Upper lobe of right lung (tissue), 1 donor: ENCODE measurements at places on chromosomes 7 and 10. TPM values are rescaled to one million over a fixed set of nuclear protein-coding genes. Genes with fewer than 3 reads are reported as not detected.

The HPSE2 gene
- total RNA-seq = 3.4 TPM

The CCL26 gene
- total RNA-seq = 1.2 TPM

The MACROH2A2 gene
- total RNA-seq = 6.5 TPM

The CLRN3 gene
- total RNA-seq = not detected

The MEIG1 gene
- total RNA-seq = not detected

The TET1 gene
- total RNA-seq = 2.1 TPM

The GHRHR gene
- not detected for total RNA-seq

The NRG3 gene
- total RNA-seq = 2.3 TPM

The AKR1D1 gene
- not detected for total RNA-seq

The LIPK gene
- total RNA-seq = not detected

The GALNT17 gene
- 7.1 TPM for total RNA-seq

The NUDT13 gene
- total RNA-seq = 2.3 TPM

The ACHE gene
- 2.9 TPM for total RNA-seq

The TMEM254 gene
- total RNA-seq = 17.6 TPM

The PGAM2 gene
- total RNA-seq = 1.1 TPM

- DNase-seq = no peak
Observed at GRCh38 chr7:50481867-50482266, 31.7 kb upstream of the FIGNL1 start.

DNA sequence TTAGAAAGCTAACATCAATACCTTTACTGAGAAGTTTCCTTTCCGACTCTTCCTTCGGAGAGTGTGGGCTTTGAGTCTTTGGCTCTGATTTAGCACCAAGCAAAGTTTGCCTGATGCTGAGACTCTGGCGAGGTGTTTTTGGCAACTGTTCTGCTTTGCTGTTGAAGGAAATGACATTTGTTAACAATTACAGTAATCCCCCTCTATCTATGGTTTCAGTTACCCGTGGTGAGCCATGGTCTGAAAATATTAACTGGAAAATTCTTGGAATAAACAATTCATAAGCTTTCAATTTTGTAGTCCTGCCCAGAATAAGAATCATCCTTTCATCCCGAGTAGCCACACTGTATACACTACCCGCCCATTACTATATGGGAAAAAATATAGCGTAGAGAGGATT is 126.3 kb downstream of the ARHGAP21 start:
- DNase-seq = no peak

- no peak for DNase-seq
Observed at GRCh38 chr7:85229544-85229943, 42.7 kb upstream of the SEMA3D start.

DNA sequence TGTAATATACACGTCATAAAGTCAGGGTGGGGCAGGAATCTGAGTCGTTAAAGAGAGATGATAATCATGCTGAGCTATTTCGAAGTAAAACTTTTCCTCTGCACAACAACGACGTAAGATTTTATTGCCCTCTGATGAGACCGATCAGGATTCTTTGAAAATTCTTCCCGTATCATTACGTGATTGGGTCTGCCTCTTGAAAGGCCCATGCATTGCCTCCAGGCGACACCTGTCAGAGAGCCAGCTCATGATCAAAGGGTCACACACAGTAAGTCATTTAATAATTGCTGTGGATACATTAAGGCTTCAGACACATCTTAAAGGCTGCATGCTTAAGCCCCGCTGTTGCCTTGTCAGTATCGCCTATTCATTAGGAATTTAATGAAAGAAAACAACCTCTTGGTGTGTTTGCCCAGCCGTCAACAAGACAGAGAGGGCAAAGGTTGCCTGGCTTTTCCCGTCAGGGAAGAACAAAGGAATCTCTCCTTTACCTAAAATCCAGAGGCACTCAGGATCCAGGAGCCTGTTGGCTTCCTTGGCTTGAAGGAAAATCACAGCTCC is 189.0 kb upstream of the SH2B2 start:
- DNase-seq = no peak

DNA sequence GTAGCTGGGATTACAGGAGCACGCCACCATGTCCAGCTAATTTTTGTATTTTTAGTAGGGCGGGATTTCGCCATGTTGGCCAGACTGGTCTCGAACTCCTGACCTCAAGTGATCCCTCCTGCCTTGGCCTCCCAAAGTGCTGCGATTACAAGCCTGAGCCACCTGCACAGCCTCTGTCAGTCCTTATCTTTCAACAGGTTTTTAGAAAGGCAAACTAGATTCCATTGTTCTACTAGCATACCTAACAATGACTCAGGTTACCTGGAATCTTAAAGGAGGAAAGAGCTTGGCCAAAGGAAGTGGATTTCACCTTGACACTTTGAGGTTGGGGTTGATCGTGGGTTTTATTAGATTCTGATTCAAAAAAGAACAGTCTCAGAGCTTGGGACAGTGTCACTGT is 3.2 kb downstream of the ABCC2 start:
- no peak for DNase-seq

DNA sequence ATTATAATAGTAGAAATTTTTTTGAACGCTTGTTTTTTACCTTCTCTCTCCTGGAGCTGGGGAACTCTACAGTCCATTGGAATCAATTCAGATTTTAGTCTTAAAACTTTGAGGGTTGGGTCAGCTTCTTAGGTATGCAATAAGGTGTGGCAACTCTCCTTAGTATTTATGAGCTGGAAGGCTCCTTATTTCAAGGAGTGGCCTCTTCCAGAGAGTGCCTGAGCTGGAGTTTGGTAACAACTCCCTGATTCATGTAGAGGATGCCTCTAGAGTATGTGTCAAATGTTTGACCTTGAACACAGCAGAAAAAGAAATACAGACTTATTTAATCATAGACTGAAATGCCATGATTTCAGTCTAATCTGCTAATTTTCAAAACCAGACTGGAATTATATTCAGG is 11.1 kb downstream of the CDK14 start:
- DNase-seq = no peak

- no peak for DNase-seq
Observed at GRCh38 chr10:123413353-123413752, 252.8 kb upstream of the GPR26 start.

DNA sequence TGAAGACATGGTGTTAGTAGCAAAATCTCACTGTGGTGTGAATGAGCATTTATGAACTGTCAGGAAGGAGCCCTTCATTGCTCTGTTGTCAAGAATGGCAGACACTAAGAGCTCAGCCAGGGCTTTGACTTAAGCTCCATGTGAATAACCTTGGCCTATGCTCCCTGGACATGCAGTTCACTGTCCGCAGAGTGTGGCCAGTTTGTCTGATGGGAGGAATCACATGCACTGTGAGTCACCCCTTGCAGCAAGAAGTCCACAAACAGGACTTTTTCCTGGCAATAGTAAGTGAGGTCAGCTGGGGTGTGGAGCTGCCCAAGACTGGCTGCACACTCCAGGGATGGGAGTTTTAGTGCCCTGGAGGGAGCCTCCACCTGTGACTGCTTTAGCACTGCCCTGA is 49.5 kb downstream of the ZNF37A start:
- no peak for DNase-seq

DNA sequence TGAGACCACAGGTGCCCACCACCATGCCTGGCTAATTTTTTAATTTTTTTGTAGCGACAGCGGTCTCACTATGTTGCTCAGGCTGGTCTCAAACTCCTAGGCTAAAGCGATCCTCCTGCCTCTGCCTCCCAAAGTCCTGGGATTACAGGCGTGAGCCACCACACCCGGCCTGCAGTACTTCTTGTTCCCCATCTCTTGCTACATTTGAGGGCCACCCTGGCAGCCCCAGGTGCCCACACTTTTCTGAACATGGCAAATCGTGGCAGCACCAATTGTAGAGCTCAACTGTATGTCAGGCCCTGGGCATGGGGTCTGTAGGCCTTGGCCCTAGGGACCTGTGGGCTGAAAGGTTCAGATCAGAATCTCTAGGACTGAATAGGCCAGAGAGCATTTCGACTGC is 25.1 kb upstream of the LIMK1 start:
- peak; percentile 37 for DNase-seq

GRCh38 chr7:36925691-36926090 is 201.4 kb upstream of the AOAH start:
- no peak for DNase-seq

- DNase-seq = no peak
Observed at GRCh38 chr10:25938405-25938804, 4.4 kb downstream of the MYO3A start.

DNA sequence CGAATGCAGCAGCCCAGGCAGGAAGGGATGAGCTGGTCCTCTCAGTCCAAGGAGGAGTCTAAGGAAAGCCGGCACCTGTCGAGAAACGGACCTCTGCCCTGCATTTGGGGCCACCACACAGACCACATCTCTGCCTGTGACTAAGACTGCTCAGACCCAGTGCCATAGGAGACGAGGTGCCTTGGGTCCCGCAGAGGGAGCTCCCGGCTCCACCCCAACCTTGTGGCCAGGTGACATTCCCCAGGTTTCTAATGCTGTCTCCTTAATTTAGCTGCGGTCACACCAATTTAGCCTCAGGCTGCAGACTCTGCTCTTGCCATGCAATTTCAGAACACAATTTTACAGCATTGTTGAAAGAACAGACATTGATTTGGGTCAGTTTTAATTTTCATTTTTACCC is 22.8 kb upstream of the CRHR2 start:
- DNase-seq = no peak

GRCh38 chr10:73898730-73899410 is 12.1 kb upstream of the PLAU start:
- DNase-seq = no peak

- DNase-seq = no peak
Observed at GRCh38 chr10:63110940-63111339, 22.2 kb upstream of the NRBF2 start.

DNA sequence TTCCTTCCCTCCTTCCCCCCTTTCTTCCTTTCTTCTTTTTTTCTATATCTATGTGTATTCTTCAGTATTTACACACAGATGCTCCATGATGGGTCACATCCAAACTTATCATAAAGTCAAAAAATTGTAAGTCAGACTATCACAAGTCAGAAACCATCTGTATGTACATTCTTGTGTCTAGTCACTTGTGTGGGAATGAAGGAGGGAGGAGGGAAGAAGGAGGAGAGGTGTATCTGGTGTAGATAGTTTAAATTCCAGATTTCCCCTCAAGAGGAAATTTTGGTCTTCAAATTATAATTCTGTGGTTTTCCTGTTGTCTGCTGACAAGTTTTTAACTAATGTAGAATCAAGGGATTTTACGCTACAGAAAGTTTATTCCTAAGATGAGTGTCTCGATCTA is 287.2 kb downstream of the ETV1 start:
- DNase-seq = no peak

GRCh38 chr7:114997487-114998404 is 75.9 kb downstream of the MDFIC start:
- no peak for DNase-seq

DNA sequence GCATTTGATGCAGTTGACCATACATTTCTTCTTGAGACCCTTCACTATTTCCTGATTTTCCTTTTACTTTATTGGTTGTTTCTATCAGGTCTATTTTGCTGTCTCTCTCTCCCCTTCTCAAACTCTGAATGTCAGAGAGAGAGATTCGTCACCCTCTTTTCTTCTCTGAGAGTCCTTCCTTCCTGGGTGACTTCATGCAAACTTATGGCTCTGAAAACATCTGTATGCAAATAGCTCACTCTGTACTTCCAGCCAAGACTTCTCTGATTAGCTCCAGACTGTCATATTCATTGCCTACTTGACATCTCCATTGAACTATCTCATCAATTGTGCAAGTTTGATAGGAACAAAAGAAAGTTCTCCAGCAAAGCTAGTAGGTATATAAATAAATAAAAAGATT is 191.7 kb upstream of the KLF6 start:
- no peak for DNase-seq

- no peak for DNase-seq
Observed at GRCh38 chr10:73744664-73744975, 448 bp downstream of the SEC24C start.

GRCh38 chr10:124291001-124291701 is 127.6 kb downstream of the OAT start:
- DNase-seq = peak; percentile 84

DNA sequence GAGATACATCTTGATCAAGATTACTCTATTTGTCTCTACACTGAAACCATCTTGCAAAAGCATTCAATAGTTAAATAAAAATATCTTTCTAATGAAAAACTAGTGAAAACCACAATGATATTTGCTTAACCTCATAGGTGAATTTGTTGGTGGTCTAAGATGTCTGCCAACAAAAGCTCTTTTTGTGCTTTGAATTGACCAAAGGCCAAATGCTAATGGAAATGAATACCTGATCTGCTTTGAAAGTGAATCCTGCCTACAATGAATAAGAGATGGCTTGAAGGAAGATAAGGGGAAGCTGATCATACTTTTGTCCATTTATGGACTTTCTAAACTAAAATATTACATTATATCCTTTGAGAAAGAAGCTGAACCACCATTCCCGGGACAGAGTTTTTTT is 228.9 kb upstream of the ETV1 start:
- no peak for DNase-seq

GRCh38 chr10:69955897-69956740 is 96.5 kb upstream of the MACROH2A2 start:
- no peak for DNase-seq

- DNase-seq = no peak
Observed at GRCh38 chr7:1246160-1246870, 13.6 kb downstream of the UNCX start.

DNA sequence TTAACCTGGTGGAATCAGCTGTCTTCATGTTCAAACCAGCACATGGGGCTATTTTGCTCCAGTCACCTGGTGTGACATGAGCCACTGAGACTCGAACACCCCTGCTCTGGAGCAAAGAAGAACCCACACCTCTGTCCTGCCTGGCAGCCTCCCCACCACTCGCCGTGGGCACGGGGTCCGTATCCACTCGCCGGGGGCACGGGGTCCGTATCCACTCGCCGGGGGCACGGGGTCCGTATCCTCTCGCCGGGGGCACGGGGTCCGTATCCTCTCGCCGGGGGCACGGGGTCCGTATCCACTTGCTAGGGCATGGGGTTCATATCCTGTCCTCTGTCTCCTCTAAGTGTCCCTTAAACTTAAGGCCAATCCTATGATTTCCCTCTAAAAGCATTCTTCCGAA is 558.7 kb downstream of the PTPRN2 start:
- peak; percentile 35 for DNase-seq

DNA sequence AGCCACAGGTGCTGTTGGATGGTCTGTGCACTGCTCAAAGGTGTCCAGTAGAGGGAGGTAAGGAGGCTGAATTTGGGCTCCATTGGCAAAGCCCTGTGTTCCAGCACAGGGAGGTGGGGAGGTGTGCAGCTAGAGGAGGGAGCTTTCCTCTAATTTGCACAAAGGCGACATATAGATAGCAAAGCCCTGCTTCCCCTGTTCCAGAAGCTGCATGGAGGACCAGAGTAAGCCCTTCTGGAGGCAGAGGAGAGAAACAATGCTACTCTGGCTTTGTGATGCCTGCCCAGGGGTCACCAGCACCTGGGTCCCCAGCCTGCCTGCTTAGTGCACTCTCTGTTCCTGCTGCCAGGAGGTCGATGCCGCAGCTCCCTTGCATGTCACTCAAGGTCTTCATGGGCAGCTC is 3.4 kb upstream of the ARHGAP22 start:
- no peak for DNase-seq

GRCh38 chr10:93336110-93336509 is 146.0 kb downstream of the MYOF start:
- no peak for DNase-seq

DNA sequence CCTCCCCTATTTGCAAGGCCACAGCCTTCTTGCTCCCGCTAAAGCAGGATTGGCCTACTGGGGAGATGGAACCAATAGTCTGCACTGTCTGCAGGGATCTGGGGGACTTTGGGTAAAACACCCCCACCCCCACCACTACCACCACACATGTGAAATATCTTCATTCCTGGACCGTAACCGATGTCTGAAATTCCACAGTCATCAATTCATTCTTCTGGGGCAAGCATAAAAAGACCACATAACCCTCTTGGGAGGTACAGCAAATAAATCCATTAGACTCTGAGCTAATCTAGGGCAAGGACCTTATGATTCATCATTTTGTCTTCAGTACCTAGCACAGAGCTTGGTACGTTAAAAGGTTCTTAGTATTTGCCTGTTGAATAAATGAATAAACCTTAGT is 307.8 kb downstream of the GPAM start:
- DNase-seq = no peak
